Stimulated activated CD8-positive, alpha-beta memory T cell treated with anti-CD3 and anti-CD28 coated beads, Interleukin-12 subunit alpha, Interleukin-12 subunit beta, amount 100 ng/mL, for 4 hours (primary cell): ENCODE measurements at places on chromosomes 5 and 9.

- DNase-seq, result no peak
Measured at GRCh38 chr5:141121563-141121962, at the start of gene PCDHB4. PCDHB4 (plus strand) TSS chr5:141121818; CDS start chr5:141121999, 181 bp downstream.

- DNase-seq, result no peak
Measured at GRCh38 chr5:37847978-37848425, 8.2 kb upstream of the GDNF start.

DNA sequence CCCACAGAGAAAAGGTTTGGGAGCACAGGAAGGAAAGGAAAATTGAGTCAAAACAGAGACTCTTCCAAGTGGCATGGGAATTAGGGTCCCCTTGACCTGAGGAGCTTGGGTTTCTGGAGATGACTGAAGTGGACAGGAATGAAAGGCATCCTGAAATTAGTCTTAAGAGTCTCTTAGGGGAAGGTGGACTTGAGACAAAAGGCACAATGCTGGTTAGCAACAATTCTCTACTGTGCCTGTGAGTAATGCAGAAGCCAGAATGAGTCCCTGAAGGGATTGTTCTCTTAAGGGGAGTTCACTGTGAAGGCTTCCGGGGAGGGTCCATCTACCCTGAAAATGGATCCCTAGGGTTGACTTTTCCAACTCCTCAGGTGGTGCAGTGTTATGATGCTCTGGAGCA is 58.4 kb upstream of the FOXE1 start:
- DNase-seq, result no peak

DNA sequence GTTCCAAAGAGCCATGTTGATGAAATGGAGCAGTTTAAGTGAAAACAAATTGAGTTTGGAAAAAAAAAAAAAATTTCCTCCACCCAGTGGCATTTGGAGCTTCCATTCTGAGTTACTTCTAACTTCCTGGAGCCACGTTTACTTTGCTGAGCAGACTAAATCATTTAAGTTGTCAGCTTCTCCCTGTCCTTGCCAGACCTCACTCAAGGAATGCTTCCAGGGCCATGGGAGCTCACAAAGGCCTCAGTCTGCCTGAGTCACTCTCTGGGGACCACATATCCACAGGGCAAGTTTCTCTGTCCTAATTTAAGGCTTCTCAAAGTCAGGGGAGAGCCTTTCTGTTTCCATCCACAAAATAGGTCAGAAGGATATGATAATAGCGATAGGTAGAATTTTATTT is 210.3 kb upstream of the TNC start:
- no peak for DNase-seq

GRCh38 chr5:114734238-114734637 is 372.4 kb downstream of the KCNN2 start:
- no peak for DNase-seq

- DNase-seq, result no peak
Measured at GRCh38 chr5:6843335-6843734, 130.1 kb downstream of the TENT4A start.

- no peak for DNase-seq
Measured at GRCh38 chr5:179281694-179282093, 63.6 kb downstream of the ADAMTS2 start.

DNA sequence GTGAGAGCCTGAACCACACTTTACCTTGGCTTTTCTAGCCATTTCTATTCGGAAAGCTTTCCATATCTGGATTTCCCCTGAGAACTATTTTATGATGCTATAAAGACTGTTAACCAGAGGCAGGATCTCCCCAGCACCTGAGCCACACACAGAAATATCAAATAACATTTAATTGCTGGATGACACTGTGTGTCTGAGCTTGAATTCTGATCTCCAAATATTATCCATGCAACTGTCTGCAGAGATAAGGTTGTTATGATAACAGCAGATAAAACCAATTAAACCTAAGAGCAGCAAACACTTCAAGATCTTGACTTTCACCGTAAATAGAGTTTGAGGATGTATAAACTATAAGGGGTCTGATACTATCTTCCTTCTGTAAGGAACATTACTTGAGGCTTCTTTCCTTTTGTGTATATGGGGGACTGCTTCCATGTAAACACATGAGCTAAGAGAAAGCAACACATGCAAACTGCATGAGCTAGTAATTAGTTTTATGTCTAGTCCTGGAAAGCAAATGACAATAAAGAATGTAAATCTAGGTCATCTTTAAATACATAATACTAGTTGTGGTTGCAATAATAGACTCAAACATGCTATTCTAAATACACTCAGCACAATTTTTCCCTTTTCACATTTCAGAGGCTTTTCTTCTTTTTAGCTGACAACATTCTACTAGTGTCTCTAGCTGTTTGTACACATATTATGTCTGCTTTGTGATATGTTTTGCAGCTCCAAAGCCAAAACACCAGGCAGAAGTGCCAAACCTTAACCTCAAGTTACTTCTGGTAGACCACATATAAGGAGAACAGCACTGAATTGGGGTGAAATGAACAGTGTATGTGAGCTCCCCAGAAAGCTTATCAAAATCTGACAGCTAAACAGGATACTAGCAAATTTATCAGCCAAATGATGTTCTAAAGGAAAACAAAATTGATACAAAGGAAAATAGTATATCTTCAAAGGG is 136.5 kb downstream of the EFNA5 start:
- DNase-seq, result no peak

GRCh38 chr9:16076511-16076910 is 523.7 kb downstream of the CCDC171 start:
- no peak for DNase-seq

DNA sequence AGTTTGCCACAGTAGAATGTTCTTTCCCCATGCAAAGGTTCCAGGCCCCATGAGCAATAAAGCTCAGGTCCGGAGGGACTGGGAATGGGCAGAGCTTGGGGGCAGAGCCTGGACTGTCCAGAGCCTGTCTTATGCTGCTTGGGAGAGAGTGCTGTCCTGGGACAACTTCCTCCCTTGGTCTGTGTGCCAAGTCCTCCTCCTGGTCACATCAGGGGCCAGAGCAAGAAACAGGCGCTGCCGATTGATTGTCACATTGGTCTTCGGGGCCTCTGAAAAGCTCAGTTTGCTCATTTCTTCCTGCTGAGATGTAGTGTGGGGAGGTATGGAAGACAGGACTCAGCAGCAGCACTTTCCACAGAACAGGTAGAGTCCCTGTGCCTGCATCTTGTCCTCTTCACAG is 54.0 kb upstream of the FCN1 start:
- DNase-seq, result no peak

- DNase-seq, result no peak
Measured at GRCh38 chr5:136666970-136667620, 301.8 kb upstream of the TRPC7 start.

DNA sequence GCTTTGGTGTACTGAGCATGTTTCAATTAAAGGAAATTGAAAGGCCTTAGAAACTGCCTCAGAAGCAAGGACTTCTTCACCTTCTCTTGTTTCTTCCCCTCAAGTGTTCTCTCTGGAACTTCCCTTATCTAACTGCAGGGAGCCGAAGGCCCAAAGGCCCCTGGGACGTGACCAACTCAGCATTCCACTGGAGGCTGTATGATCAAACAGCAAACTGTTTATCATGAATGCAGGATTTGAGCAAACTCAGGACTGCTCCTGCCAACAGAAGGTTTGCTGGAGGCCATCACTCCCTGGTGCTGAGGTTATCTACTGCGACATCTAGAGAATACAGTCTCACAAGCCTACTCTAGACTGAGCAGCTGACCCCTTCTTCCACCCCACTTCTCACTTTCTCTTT is 4.8 kb upstream of the CDH10 start:
- DNase-seq, result no peak

- DNase-seq, result no peak
Measured at GRCh38 chr5:62488531-62488930, 76.0 kb downstream of the IPO11 start.

DNA sequence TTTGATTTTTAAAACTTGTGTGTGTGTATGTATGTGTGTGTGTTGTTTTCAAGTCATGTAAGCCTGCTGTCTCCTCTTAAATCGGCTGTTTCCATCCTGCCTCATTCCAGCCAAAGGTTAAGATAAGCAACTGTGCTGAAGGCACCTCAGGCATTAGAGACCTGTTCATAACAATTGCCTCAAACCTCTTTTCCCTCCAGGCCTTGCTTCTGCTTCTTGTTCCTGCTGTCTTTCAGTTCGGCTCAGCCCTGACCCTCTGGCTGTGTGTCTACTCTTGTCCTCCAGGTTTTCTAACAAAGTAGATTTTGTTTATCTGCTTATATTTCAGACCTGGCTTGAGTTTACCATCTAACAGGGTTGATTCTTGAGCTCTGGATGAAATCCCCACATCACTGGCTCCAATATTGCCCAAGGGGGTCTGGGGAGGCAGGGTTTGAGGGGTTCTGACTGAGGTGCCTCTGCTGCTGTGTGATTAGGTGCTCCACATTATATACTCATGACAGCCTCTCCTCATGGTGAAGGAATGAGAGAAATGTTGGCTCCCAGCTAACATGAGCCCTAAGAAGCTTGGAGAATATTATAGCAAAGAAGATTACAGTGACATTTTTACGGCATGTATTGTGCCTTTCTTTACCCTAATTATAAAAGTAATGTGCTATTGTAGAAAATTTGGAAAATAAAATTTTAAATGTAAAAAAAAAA is 229.7 kb upstream of the PIK3R1 start:
- DNase-seq, result no peak

- no peak for DNase-seq
Measured at GRCh38 chr9:133204993-133205336, 4.1 kb downstream of the OBP2B start.

DNA sequence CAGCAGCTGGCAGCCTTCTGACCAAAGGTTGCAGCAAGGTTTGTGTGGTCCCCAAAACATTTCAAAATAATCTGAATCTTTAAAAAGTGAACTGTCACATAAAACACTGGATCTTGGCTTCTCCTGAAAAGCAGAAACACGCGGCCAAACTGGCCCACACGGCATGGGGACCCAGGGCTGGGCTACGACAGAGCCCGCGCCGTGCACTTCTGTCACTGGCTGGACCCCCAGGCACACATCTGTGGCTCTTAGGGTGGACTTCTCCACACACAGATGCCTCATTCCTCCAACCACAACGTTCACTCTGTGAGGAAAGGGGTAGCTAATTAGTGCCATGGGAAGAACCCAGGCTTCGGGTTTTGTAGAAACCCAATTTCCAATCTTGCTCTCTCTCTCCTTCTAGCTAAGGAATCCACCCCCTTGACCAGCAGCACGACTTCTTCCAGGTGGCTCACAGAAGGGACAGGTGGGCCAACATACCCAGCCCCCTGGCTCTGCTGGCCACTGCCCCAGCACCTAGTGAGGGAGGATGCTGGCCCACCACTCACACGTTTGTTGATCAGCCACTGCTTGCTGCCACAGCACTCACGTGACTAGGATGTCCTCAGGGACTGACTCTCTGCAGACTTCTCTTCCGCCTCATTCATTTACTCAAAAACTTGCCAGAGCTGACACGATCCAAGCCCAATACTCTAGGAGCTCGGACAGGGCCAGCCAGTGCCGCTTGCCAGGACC is 17.9 kb downstream of the LMAN2 start:
- no peak for DNase-seq

DNA sequence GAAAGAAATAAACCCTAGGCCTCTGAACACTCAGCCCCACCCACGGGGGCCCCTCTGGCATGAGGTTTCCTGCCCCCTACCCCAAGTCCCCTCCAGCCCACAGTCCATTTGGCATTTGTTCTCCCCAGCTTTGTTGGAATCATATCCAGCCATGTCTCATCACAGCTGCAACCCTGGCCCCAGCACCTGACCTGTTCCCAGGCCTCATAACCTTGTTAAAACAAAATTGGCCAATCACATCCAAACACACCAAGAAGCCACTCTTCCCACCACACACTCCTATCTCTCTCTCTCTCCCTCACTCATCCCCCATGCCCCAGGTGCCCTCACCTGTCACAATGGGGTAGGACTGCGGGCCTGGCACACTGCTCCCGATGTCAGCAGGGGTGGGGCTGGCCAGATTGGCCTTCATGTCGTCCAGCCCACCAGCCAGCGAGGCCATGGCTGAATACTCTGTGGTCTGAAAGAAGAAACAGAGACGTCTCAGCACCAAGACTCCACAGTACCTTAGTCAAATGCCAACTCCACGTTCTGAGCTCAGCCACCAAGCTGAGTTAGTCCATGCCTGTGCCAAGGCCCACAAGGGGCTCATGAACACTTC is 110.9 kb downstream of the PAX5 start:
- no peak for DNase-seq

DNA sequence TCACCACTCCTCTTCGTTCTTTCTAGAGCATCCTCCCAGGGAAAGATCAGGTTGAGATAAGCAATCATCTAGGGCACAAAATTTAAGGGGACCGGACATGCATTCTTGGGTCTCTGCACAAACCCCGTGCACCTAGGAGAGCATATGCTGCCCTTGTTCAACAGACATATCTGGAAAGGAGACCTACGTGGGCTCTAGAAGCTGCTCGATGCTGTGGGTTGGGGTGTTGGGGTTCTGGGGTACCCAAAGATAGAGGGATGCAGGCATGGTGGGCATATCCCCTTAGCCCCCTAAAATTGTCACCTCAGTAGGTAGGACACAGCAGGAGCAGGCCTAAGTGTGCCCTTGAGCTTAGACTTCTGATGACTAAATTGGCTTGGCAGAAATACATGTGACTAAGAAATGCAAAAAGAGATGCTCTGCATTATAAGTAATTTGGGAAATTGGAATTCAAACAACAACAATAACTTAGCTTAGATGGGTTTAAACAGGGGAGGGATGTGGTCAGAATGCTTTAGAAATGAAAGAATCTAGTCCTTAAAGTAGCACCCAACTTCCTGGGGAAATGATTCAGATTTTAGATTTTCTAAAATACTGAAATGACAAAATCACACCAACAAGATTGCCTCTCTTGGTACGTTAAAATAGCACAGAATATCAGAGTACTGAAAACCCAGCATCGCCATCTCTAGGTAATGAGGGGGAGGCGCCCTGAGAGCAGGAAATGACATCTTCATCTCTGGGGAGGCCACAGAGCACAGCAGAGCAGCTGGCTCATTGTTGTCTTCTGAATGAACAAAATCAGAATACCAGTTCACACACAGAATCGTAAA is 172.3 kb downstream of the GNA14 start:
- DNase-seq, result no peak

DNA sequence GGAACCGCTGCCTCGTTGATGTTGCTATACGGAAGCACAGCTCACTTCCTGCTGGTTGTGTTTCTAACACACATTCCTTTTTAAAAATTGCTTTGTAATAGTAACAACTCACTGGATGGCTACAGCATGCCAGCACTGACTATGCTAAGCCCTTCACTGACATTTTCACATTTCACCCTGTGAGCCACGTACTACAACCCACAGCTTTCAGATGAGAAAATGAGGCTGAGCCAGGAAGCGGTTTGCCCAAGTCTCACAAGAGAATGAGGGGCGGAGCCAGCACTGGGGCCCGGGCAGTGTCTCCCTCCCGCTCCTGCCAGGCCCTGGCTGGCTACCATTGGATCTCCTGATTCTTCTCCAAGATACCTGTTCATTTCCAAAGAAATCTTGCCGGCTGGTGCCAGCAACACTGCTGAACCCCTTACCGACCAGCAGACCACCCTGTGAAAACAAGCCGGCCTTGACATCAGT is 38.3 kb downstream of the FAM78A start:
- DNase-seq, result peak; percentile 69
